Amniotic stem cell (primary cell): ENCODE measurements at places on chromosomes 3 and 15.
A peak's percentile ranks its signal among the peaks of the same experiment; 100 is the strongest.

GRCh38 chr3:174408310-174408709, 450.8 kb upstream of the NAALADL2 start:
- no peak for DNase-seq

DNA sequence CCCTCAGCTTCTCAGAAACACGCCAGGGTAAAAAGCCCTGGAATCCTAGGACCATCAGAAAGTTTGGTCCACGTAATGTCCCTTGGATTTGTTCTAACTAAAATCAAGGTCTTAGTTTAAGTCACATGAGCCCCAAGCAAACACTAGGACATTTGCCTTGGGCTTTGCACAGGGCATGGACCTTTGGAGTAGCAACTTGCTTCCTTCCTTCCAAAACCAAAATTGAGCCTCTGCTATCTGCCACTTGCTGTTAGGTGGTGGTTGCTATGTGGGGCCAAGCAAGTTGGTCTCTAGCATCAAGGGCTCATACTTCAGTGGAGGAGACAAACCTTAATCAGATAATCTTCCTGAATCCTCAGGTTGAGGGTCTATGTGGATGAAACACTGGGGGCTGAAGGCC, 4.0 kb upstream of the DAG1 start:
- no peak for DNase-seq

DNA sequence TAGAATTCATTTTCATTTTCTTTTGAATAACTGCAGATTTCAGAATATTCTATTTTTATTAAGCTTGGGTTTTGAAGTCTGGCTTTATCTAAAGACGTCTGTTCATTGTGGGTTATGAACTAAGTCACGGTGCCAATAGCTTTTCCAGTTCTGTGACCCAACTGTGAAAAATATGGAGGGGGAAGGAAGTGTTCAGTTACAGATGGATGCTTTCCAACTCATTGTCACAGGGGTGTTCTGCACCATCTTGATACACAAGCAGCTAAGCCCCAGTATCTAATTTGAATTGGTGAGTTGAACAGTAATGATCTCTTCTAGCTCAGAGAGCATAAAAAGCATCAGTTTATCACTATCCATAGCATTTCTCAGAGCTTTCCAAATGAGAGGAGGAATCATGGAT, 710.6 kb downstream of the EDEM1 start:
- DNase-seq = no peak

DNA sequence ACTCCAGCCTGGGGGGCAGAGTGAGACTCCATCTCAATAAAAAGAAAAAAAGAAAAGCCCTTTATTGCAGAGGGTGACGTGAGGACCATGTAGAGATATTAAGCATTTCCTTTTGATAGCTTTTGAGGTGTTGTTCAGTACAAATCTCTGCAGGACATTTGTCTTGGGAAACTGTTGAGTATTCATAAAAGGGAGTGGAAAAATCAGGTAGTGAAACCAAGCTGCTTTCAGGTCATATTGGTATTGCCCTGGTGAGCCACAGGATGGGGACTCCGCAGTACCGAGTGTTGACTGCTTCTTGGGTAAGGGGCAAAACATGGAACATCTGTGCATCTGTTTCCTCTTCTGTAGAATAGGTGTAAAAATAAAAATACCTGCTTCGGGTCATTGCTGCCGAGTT, 9.9 kb downstream of the ITPR1 start:
- DNase-seq = no peak

DNA sequence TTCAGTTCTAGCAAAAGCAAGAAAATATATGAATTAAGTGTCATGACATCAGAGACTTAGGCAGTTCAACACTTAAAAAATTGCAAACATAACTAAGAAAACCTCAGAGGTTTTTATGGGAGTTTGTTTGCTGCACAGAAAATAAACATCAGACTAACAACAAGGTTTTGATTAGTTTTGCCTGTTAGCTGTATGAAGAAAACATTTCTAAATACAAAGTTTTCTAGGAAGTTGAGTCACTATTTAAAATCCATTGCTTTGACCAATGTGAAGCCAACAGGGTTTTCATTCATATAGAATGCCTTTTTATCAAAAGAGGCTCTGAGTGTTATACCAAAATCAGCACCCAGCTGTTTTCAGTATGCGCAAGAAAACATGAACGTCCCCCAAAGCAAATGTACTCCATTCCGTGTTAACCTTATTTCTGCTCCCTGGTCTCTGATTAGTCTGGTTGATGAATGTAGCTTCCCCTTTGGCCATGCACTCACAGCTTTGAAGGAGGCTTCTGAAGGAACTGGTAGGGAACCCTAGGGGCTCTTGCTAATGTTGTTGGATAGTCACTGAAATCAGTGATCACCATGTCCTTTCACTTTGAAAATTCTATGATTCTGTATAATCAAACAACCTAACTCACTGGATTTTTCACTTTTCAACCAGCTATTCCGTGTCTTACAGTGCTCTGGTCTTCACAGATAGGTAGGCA, 89.6 kb upstream of the TSEN2 start:
- no peak for DNase-seq

DNA sequence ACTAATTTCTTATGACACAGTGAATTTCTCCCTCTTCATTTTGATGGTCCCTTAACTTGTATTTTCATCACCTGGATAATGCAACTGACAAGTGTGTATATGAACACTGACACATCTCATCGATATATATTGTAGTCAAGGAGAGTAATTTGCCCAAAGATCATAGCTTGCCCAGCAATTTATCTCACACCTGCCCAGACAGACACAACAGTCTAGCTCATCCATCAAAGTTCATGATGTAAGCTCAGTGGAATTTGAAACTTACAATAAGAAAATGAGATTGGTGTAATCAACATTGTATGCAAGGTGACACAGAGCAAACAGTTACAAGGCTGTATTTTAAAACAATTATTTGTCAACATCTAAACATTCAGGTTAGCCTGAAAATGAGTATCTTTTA, 805.8 kb downstream of the NAALADL2 start:
- no peak for DNase-seq

GRCh38 chr3:182697345-182697919, 95.9 kb upstream of the ATP11B start:
- no peak for DNase-seq

DNA sequence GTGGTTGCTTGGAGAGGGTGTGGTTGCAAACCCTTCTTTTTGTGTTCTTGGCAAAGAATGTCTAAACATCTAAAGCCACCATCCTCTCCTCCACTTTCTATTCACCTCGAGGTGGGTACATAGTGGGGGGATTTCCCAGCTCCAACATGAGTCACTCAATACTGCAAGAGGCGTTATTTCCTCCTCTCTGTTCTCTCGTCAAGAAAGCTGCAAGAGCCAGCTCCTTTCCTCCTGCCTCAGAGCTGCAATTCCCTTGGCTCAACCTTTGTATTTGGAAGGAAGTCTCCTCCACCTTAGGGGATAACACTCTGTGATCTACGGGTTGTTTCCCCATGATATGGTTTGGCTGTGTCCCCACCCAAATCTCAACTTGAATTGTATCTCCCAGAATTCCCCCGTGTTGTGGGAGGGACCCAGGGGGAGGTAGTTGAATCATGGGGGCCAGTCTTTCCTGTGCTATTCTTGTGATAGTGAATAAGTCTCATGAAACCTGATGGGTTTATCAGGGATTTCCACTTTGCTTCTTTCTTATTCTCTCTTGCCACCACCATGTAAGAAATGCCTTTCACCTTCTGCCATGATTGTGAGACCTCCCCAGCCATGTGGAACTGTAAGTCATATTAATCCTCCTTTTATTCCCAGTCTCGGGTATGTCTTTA, 138.4 kb downstream of the PLCL2 start:
- DNase-seq = no peak

GRCh38 chr3:33277193-33277882, at the start of gene FBXL2:
TSS of gene FBXL2 (plus strand) at chr3:33277442. CDS start at chr3:33277513, 71 bp downstream.
- peak; percentile 39 for DNase-seq

DNA sequence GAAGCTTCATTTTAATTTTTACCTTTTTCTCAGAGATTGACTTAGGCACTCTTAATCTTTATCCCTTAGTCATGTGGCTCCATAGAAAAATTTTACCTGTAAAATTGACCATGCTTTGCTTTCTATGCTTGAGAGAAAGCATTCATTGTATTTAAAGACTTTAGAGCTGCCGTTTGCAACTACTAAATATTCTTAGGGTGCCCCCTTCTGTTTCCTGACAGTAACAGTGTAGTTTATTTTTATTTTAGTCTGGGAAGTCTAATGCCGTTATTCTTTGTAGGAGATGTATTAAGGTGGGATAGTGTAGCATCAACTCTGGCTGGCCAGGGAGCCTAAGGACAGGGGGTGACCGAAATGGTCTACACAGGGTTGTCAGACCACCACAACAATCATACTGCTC, 84.5 kb upstream of the SYNPR start:
- DNase-seq = peak; percentile 7

DNA sequence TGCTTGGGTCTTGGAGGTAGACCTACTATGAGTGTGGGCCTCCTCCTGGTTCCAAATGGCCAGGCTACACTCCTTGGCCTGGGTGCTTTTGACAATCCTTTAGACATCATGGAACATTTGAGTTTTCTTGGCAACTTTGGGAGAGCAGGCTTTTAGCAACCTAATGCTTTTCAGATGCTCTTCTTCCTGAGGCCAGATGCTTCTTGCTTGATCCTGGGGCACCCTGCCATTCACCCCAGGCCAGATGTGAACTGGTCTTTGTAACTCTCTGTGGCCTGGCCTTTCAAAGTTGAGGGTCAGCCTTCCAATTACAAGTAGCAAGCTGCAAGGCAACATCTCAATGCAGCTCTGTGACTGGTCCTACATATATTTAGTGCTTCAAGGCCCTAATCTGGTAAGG, 40.5 kb downstream of the RTP1 start:
- DNase-seq = no peak

DNA sequence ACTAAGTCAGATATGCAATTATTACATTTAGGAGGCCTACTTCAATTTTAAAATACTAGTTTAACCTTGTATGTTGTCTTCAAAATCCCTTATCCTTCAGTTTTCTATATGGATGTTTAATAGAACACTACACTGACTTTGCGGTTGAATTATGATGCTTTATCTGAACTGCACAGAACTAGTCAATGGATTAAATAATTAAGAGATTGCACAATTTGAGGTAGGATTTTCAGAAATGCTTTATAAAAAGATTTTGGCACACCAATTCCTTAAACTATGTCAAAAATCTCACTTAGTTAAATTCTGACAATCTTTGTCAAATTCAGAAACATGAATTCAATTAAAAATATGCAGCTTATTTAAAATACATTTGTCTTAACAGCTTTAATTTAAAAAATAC, 28.1 kb downstream of the ATOSA start:
- DNase-seq = no peak

GRCh38 chr15:63181648-63182047, 7.8 kb upstream of the RAB8B start:
- DNase-seq = no peak

- no peak for DNase-seq
These were observed 54.3 kb upstream of the SEC61A1 start for GRCh38 chr3:127997961-127998360.

GRCh38 chr3:144744473-144744872, 772.9 kb downstream of the DIPK2A start:
- no peak for DNase-seq

DNA sequence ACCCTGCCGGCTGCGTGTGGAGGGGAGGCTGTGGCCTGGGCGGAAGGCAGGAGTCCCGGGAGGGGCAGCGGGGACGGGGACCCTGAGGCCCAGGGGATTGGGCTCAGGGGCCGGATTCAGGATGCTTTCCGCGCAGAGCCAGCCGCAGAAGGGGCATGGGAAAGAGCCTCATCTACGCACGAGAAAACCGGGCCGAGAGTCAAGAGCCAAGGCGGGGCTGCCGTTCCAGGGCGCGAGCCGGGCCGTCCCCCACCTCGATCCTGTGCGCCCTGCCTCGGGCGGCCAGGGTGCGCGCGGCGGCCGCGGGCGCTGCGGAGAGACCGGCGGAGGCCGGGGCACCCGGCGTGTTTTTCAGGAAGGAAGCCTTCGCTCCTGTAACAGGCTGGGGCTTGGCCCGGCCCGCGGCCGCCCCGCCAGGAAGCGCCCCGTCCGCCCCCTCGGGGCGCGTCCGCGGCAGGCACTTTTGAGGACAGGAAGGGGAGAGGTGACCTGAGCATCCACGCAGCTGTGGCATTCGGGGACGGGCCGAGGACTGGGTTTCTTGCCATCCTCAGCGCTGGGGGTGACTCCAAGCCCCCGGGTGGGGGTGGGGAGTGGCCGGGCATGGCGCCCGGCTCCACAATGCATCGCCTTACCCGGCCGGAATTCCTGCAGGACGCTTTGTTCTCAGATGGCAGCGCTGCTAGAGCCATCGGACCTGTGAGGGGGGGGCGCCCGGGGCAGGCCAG, 62.3 kb upstream of the GATA2 start:
- no peak for DNase-seq

DNA sequence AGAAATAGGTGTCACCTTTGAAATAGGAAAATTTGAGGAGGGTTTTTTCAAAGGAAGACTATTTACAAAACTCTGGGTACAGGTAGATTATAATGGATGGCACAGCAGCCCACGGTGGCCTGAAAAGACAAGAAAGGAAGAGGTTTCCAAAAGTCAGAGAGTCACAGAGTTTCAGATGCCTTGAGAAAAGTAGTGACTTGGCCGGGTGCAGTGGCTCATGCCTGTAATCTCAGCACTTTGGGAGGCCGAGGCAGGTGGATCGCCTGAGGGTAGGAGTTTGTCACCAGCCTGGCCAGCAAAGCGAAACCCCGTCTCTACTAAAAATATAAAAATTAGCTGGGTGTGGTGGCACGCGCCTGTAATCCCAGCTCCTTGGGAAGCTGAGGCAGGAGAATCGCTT, 35.2 kb downstream of the OSTN start:
- DNase-seq = no peak

DNA sequence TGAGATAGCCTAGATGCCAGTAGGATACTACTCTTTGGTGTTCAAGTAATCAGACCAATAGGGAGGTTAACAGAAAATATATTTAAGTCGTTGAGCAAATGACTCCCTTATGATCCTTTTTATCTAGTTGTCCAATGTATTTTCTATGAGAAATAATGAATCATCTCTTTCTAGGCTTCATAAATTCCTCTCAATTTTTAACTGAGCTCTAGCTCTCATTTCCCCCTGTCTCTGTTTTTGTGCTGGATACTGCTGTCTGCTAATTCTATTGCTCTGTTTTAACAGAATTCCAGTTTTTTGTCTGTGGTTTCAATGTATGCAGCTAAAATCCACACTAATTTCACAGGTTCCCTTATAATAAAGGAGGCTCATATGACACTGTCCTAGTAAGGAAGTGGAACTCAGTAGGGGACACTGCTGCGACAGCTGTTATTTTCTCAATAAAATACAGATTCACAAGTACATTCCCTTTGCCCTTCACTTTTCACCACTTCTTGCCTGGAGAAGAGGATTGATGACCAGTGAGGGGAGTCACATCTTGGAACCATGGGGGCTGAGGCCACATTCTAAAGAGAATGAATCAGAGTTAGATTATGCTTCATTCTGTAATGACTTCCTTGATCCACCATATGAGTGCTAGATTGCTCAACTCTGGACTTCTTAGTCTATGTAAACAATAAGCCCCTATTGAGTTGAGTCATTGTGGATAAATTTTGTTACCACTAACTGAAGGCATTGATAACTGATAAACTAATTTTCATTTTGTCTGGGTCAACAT, 558.7 kb upstream of the KCNMB2 start:
- peak; percentile 58 for DNase-seq

GRCh38 chr3:82001276-82001923, 240.0 kb upstream of the GBE1 start:
- DNase-seq = no peak
